ENCODE measurements at places on chromosomes 7 and 10.

- no peaks in the 10 kb centered on the region for H3K36me3 ChIP-seq
- H3K27ac ChIP-seq: peak overlapping the region; percentile 45
- peak overlapping the region; percentile 46 for H3K4me3 ChIP-seq
- H3K27me3 ChIP-seq: no peaks in the 10 kb centered on the region
- DNase-seq: peak; percentile 81
These were observed 112.2 kb downstream of the CLEC2L start for GRCh38 chr7:139635526-139636302.

GRCh38 chr7:20828947-20829346 is 42.3 kb upstream of the SP8 start:
- H3K27me3 ChIP-seq: peaks cover 4% of the 10 kb centered on the region
- H3K27ac ChIP-seq: no peak overlapping the region
- H3K4me1 ChIP-seq: no peaks in the 10 kb centered on the region
- H3K36me3 ChIP-seq: no peaks in the 10 kb centered on the region
- H3K4me3 ChIP-seq: no peak overlapping the region

DNA sequence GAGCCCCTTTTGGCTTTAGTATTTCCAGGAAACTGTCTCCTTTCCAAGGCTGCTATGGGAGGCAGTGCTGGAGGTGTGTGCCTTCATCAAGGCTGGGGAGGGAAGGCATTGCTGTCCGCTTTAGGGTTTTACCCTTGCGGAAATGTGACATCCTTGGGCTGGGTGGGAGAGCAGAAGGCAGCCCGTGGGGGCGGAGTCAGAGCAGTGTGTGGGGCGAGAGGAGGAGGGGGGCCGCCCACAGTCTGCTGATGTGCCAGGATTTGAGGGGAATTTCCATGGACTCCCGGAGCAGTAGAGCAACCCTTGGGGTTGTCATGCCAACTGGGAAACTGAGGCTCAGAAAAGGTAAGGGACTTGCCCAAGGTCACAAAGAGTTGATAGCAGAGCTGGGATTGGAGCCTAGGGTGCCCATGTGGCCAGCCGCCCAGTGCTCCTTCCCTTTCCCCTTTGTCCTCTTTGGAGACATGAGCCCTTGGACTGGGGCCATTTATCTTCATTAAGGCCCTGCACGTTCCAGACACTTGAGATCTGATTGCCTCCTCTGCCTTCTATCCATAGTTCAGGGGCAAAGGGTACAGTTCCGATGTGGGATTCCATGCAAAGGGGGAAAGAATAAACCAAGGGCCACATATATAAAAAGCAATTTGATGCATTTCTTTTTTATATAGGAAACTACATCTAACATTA is 22.2 kb downstream of the TSPAN15 start:
- H3K27me3 ChIP-seq: no peaks in the 10 kb centered on the region
- H3K36me3 ChIP-seq: no peaks in the 10 kb centered on the region
- H3K4me3 ChIP-seq: no peak overlapping the region
- no peak overlapping the region for H3K27ac ChIP-seq
- DNase-seq: no peak

GRCh38 chr7:113832196-113832745 is 86.5 kb downstream of the PPP1R3A start:
- H3K4me1 ChIP-seq: no peaks in the 10 kb centered on the region
- H3K27ac ChIP-seq: no peak overlapping the region
- no peak for DNase-seq
- H3K27me3 ChIP-seq: no peaks in the 10 kb centered on the region

Measured in T-cell (primary cell).